Activated naive CD4-positive, alpha-beta T cell treated with anti-CD3 and anti-CD28 coated beads, Interleukin-2, amount 50 U/mL, for 72 hours (primary cell): ENCODE measurements at places on chromosomes 7 and 10.
A peak's percentile ranks its signal among the peaks of the same experiment; 100 is the strongest.

- no peak for DNase-seq
Measured at GRCh38 chr10:61830072-61830845, 71.2 kb upstream of the ARID5B start.

- no peak for DNase-seq
Measured at GRCh38 chr10:125161707-125162119, 1.4 kb upstream of the CTBP2 start.

DNA sequence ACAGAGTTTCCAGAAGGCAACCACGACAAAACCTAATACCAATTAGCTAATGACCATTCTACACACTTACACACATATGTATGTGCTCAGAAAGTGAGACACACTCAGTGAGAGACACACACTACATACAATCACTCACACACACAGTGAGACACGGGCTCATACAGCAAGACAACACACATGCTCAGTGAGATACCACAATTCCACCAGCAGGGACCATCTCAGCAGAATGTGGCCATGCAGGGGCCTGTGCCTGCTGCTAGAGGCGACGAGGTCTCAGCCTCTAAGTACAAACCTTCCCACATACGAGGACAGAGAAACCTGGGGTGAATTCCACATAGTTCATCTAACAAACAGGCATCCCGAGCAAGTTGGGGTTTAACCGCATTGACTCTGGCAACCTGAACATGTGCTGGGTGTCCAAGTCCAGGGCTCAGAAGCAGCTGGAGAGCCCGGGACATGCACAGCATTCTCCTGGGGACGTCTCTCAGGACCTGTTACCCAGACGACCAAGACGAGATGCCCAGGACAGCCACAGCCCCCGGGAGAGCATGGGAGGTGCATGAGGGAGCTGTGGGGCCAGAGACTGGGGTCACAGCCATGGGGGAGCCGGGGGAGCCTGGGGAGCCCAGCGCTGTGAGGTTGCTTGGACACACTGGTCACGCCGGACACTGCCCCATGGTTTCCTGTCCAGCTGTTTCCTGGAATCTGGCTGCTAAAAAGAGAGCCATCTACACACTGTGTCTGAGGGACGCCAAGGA, 523.6 kb downstream of the PTPRN2 start:
- DNase-seq, result no peak

- DNase-seq, result no peak
Measured at GRCh38 chr7:77415476-77415822, 700 bp downstream of the GSAP start.

DNA sequence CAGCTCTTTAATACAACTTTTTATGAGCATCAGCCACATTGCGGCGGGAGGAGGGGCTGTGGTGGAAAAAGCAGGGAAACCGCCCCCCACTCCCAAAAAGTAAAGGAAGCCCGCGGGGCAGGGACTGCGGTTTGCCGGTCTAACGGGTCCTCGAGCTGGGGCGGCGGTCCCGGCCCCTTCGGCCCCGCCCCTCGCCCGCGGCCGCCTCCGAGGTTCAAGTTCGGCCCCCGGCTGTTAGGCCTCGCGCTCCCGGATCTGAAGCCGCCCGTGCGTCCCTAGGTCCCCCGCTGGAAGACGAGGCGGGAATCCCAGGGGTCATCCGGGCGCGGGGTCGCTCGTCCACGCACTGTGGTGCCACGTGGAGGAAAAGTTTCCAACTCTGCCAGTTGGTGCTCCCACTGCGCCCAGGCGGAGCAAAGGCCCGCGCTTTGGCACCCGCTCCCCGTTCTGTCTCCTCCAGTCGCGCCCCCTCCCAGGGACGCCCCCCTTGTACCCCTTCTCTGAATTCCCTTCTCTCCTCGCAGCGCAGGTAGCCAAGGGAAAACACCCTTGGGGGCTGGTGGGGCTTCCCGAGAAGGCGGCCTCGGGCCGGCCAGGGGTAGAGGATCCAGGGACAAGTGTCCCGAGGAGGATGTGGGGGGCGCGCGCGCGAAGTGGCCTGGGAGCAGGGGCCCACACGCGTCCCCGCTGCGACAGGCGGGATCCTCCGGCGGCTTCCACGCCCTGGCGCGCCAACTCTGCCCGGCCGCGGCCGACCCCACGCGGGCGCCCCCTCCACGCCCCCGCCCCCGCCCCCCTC, 798 bp upstream of the AUTS2 start:
- DNase-seq, result no peak

DNA sequence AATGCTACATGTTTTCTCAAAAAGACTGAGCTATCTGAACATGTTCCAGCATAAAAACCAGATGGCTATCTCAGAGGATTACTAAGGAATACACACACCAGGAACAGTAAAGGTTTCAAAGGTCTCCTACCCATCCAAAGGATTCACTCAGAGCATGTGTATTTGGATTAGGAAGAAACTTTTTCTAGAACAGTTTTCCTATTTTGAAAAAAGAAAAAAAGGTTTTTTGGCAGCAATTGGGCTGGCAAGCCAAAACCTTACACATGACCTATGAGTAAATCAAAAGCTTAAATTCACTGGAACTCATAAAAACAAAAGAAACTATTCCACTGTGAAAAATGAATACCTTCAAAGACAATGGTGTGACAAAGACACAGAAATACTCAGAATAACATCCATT, 9.6 kb downstream of the TPK1 start:
- DNase-seq, result no peak

DNA sequence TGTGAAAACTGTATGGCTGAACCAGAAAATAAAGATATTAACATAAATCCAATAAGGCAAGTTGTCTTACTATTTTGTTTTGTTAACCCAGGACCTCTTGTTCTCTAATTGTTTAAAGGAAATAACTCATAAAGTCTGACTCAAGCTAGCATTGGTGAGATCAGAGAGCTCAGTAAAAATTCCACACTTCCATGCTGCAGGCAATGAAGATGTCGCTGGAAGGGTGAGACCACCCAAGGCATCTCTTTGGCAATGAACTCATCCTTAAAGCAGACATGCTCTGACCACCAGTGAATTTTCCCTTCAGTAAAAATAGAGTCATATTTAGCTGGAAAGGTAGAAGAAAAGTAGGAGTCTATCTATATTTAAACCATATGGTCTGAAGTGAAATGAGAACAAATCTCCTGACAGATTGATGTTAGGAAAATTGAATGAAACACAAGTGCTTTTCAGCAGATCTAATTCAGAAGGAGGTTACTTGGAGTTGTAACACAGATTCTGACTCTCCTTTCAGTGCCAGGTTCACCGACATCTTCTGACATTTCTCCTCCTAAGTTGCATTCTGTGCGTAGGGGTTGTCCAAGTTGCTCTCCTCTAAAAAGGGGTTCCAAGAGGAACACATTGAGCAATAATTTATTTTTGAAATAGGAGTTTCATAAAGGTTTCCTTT, 32.8 kb upstream of the VIPR2 start:
- DNase-seq, result no peak

DNA sequence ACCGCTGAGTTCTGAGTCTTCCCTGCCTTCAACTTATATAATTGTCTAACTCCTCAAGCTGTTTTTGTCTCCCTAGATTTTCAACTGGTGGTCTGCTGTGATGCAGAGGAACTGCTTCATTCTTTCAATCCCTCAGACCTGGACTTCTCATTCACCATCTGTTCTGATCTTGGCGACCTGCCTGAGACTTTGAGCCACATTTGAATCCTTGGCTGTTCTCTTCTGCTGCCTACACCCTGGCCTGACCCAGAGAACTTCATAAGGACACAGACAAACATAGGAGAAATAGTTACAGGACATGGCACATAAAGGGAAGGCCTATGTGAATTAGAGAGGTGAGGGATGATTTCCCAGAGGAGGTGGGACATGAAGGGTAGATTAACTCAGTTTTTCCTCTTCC, 326.7 kb downstream of the PTEN start:
- no peak for DNase-seq

DNA sequence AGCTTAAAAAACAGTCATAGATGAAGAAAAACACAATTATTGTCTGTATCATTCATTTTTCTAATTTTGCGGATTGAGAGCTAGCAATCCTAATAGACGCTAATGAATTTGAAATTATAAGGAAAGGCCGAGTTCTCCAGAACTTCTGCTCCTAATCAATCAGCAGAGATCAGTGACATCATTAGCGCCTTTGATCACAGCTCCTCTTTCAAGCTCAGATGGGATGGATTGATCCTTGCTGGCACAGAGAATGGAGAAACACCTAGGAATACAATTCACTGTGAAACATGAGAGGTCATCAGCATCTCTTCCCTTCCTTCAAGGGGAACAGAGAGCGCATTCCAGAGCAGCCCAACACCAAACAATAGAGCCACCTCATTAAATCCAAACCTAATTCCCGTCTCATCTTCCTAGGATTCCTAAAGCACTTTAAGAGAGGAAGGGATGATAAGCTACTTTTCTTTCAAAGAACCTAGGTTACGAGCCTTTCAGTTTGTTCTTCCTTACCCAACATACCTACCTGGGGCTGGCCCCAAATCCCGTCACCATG, 24.4 kb downstream of the GLI3 start:
- DNase-seq, result no peak

DNA sequence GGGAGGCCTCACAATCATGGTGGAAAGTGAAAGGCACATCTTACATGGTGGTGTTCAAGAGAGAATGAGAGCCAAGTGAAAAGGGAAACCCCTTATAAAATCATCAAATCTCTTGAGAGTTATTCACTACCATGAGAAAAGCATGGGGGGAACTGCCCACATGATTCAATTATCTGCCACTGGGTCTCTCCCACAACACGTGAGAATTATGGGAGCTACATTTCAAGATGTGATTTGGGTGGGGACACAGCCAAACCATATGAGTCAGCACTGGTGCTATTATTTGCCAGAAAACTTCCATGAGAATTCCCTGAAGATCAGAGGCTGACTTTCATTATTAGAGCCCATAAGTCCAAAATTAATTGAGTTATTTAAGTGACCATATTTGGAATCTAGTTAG, 1001.2 kb upstream of the POT1 start:
- DNase-seq, result no peak

DNA sequence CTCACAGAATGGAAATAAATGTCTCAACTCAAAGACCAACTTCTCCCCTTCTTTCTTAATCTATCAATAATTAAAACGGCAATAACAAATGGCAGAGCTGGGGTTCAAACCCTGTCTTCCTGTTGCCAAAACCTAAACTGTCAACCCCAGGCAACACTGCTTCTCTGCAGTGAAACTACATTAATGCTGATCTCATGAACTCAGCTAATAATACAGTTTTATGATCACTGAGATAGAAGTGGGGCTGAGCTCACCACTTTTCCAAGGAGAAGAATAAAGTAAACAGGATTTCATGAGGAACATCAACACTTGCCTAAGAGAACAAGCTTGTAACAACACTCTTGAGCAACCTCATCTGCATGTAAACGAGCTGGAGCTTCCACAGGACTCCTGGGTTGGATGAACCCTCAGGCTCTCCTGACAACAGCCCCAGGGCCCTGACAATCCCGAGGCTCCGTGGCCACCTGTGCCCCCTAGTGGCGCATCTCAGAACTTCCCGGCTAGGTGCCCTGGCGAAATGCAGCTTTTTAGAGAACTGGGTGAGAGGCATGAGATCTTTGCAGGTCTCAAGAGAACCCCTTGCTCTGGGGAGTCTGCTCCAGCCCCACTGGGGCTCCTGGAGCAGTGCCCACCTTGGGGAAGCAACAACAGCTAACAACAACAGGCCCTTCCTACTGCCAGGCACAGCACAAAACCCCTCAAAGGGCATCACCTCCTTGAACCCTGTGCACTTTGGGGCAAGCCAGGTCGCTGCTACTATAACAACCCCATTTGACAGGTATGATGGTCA, 169.3 kb downstream of the SH3PXD2A start:
- DNase-seq, result peak; percentile 70

GRCh38 chr7:157607218-157607617, 270.4 kb downstream of the DNAJB6 start:
- DNase-seq, result no peak

GRCh38 chr10:132194726-132195125, 8.0 kb downstream of the DPYSL4 start:
- DNase-seq, result no peak

GRCh38 chr10:95906677-95907455, 909 bp upstream of the CC2D2B start:
- no peak for DNase-seq

GRCh38 chr10:49175587-49176309, 12.4 kb downstream of the TMEM273 start:
- DNase-seq, result no peak

GRCh38 chr10:129945941-129946760, 17.9 kb downstream of the EBF3 start:
- DNase-seq, result no peak

- DNase-seq, result no peak
Measured at GRCh38 chr10:107502229-107502985, 337.9 kb upstream of the SORCS1 start.

GRCh38 chr7:15839416-15840100, 153.1 kb upstream of the MEOX2 start:
- no peak for DNase-seq

DNA sequence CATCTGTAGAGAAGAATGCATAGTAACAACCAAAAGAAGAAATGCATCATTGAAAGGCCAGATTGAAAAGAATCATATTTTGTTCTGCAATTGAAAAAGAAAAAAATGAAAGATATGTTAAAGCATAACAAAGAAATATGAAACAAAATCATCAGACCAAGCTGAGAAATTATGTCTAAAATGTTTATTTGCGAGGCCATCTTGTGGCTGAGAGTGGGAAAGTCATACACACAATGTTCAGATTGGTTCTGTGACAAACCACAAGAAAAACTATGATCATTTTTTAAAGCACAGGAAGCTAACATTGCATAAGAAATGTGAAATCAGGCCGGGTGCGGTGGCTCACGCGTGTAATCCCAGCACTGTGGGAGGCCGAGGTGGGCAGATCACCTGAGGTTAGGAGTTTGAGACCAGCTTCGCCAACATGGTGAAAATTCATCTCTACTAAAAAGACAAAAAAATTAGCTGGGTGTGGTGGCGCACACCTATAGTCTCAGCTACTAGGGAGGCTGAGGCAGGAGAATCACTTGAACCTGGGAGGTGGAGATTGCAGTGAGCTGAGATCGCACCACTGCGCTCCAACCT, 36.6 kb downstream of the ABCB5 start:
- DNase-seq, result no peak

- DNase-seq, result no peak
Measured at GRCh38 chr10:124886195-124886594, 55.7 kb upstream of the ZRANB1 start.

- peak; percentile 25 for DNase-seq
Measured at GRCh38 chr7:28957064-28957750, 923 bp downstream of the TRIL start.

DNA sequence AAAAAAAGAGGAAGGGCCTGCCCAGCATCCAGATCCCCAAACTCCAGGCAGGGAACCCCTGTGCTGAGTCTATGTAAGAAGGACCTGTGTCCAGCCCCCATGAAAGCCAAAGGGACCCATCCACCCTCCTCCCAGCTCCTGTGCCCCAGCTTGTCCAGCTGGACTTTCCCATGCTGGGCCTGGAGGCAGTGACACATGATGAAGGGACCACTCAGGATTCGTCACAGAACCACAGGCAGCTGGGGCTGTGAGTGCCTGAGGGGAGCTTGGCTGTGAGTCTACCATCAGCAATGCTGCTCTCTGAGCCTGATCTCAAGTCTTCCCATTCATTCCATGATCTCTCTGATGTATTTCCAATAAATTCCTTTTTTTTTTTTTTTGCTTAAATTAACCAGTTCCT, 36.2 kb upstream of the MNX1 start:
- no peak for DNase-seq

GRCh38 chr10:103763374-103764202, 91.8 kb downstream of the SH3PXD2A start:
- no peak for DNase-seq

- no peak for DNase-seq
Measured at GRCh38 chr10:15112657-15113056, 15.5 kb downstream of the RPP38 start.
